ENCODE measurements at places on chromosomes 7 and 10. TPM values are rescaled to one million over a fixed set of nuclear protein-coding genes. Genes with fewer than 3 reads are reported as not detected.

DNA sequence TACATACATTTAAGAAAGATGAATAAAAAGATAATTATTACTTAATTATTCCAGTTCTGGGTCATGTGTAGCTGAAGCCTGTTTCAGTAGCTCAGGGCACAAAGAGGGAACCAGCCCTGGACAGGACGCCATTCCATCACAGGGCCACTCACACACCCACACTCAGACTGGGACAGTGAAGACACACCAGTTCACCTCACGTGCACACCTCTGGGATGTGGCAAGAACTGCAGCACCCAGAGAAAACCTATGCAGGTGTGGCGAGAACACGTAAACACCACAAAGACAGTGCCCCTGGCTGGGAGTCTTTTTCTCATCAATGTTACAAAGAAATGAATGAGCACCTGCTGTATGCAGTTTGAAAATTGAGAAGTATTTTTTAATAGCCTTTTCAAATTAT is 1.6 kb upstream of the IDI1 start:
- DNase-seq = peak; percentile 59

DNA sequence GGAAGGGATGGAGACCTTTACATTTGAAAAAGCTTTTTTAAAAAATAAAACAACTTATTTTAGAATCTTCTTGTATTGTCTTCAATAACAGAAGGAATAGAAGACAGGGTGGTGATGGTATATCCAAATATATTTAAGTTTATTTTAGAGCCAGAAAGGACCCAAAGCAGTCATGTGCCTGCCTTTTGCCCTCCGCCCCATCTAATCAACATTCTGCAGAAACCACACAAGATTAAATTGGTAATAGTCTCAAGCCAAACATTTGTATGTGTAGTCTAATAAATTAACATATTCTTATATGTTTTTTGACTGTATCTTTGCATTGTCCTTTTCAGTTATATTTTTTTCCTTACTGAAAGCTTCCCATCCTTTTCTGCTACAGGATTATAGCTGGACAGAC is 16.5 kb upstream of the NUP42 start:
- no peak for DNase-seq

GRCh38 chr7:152594801-152595200 is 81.1 kb downstream of the XRCC2 start:
- no peak for DNase-seq

DNA sequence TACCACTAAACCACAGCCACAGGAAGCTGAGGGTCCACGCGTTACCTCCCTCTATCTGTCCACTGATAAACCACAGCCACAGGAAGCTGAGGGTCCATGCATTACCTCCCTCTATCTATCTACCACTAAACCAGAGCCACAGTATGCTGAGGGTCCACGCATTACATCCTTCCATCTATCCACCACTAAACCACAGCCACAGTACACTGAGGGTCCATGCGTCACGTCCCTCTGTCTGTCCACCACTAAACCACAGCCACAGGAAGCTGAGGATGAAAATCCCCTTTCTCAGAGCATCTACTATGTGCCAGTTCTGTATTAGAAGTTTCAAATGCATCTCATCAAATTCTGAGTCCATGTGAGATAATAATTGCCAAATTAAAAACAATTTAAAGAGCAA is 589.3 kb downstream of the DNAJB6 start:
- no peak for DNase-seq

- no peak for DNase-seq
Measured at GRCh38 chr10:12535656-12536055, 186.3 kb downstream of the CAMK1D start.

DNA sequence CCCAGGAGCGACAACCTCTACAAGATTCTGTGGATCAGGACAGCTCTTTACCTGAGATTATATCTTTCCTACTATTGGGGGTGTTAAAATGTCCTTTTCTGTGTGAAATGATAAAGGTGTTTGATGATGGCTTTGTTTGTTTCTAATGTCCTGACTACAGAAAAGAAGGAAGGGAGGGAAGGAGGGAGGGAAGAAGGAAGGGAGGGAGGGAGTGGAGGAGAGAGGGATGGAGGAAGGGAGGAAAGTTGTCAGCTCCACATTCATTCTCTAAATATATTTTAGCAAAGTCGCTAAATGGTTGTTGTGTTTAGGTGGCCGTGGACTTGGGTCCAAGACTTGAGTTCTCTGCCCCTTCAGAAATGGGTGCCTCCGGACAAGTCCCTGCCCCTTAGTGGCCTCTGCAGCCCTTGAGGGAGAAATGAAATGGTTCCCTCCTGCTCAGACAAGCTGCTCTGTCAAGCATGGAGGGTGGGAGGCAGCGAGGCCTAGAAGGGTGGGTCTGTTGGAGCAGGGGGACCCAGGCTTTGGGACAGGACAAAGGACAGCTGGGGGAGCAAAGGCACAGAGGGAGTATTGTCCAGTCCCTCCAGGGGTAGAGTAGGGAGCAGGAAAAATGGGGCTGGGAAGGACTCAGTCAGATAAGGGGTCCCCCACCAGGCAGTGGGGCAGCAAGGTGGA is 4.4 kb downstream of the RGS10 start:
- DNase-seq = no peak

- DNase-seq = no peak
Measured at GRCh38 chr7:1857487-1858421, 187.7 kb downstream of the ELFN1 start.

DNA sequence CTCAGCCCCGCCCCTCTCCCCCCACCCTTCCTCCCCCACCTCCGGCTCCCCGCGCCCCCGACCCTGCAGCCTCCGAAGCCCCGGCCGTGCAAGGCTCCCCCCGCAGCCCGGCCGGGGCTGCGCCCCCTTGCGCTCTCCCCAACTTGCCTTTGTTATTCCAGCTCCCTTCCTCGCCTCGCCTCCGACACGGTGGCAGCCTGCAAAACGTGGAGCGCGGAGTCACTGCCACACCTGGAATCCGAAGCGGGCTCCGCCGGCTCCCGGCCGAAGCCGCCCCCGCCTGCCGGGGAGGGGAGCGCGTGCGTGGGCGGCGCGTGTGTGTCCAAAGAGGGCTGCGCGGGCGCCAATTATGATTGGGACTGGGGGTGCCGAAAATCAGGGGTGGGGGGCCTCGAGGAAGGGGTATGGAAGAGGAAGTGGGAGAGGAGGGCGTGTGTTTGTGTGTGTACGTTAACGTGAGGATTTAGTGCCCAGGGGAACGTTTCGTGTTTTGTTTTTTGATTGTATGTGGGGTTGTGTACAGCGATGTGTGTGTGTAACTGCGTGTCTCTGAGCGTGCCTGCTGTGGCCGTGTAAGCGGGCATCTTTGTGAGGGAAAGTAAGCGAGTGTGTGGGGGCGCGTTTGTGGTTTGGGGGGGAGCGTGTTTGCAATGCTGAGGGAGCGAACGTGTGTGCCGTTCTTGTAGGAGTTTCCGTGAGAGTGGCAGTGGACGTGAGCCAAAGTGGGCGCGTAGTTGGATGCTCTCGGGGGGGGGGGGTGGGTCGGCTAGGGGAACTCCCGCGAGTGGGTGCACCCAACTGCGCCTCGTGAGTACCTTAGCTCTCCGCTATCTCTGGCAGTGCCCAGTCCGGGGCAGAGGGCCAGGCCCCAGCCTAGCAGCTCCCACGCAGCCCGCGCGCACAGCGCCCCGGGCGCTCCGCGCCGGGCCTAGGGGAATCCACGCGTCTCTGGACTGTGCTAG is 1.2 kb upstream of the ZMIZ1 start:
- peak; percentile 93 for DNase-seq

DNA sequence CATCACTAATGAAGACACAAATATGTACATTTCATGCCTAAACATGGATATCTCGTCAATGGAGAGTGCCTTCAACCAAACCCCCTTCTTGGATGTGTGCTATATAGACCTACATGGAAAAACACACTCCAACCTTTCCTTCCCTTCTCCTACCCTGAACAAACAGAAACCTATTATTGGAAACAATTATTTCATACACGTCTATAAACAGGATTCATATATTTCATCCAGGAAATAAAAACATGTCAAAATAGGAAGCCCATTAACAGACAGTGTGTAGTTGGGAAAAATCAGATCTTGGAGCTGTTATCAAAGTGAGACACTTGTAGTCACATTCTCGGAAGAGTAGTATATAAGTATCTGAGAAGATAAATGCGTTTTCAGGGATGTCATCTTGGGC is 81.1 kb downstream of the NRP1 start:
- no peak for DNase-seq

DNA sequence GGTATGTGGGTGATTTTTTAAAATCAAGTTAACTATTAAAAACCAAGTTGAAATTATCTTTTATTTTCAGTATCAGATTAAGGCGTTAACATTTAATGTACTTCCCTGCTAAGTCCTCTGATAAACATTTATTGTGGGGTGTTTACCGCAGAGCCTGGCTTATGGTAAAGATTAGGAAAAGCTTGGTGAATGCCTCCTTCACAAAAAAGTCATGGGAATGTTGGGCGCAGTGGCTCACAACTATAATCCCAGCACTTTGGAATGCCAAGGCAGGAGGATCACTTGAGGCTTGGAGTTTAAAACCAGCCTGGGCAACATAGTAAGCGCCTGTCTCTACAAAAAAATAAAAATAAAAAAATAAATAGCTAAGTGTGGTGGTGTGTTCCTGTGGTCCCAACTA is 53.3 kb downstream of the WAC start:
- no peak for DNase-seq

- DNase-seq = no peak
Measured at GRCh38 chr10:63376560-63377304, 89.0 kb downstream of the JMJD1C start.

MINDY4 gene
- 12.4 TPM for total RNA-seq

GTF2IRD2 gene
- total RNA-seq = 5.8 TPM

CHN2 gene
- total RNA-seq = 9.7 TPM

TAS2R3 gene
- total RNA-seq = 3.8 TPM

GNAT3 gene
- total RNA-seq = not detected

PON1 gene
- total RNA-seq = not detected

Measured in Calu3 (cell line).